ENCODE measurements at places on chromosomes 1 and 21.

DNA sequence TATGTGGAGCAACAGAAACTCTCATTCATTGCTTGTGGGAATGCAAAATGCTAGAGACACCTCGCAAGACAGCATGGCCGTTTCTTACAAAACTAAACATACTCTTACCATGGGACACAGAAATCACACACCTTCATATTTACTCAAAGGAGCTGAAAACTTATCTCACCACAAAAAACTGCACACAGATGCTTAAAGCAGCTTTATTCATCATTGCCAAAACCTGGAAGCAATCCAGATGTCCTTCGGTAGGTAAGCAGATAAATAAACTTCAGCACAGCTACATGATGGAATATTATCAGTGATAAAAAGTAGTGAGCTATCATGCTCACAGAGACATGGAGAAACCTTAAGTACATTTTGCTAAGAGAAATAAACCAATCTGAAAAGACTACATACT is 124.3 kb downstream of the RERE start:
- no peak for DNase-seq

DNA sequence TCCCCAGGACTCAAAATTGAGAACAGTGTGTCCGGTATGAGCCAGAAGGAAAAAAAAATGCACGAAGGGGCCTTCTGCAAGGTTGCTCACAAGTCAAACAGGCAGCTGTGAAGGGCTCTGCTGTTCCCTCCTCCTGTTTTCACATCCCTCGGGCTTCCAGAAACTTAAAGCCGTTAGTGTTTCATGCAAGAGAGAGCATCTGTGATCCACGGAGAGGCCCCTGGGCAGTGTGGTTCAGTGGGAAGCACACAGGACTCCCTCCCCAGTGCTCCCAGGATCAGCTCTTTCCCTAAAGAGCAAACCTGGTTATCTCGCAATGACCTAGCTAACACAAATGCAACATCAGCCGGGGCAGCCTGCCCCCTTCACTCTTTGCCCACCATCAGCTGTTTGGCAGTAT is 2.9 kb upstream of the MATN1 start:
- no peak for DNase-seq

DNA sequence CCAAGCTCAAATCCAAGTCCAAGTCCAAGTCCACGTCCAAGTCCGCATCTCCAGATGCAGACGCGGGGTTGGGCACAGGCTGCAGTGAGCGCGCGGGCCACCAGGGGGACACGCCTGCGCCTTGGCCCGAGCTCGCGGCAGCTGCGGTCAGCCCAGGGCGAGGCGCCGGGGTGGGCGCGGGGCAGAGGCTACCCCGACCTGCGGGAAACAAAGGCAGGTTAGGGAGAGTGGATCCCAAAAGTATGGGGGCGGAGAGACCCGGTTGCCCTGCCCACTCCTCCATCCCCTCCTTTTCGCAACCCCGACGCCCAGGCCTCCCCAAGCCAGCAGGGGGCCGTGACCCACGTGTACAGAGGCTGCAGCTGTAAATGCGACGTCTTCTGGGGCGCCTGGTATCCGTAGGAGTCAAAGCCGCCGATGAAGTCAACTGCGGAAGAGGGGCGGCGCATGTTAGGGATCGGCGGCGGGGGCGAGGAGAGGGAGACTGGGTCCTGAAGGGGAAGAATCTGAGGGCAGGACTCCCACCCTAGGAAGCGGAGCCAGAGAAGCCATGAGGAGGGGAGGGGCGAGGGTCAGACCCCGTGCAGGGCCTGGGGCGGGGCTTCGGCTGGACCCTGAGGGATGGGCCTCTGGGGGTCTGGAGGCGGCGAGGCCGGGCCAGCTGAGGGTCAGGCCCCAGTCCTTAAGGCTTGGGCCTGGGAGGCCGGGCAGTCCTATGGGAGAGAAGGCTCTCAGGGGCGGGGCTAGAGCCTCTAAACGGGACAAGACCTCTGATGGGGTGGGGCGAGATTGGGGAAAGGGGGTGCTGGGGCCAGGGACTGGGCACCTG is 58.0 kb downstream of the NKAIN1 start:
- peak; percentile 80 for DNase-seq

- DNase-seq, result no peak
Measured at GRCh38 chr1:8866792-8867415, 11.6 kb downstream of the ENO1 start.

GRCh38 chr1:77538956-77539518 is 143.4 kb downstream of the ZZZ3 start:
- peak; percentile 63 for DNase-seq

- DNase-seq, result no peak
Measured at GRCh38 chr1:192958871-192959270, 100.3 kb downstream of the UCHL5 start.

- no peak for DNase-seq
Measured at GRCh38 chr1:10337436-10337835, 61.4 kb upstream of the PGD start.

- no peak for DNase-seq
Measured at GRCh38 chr1:57064379-57065140, 98.7 kb upstream of the C8B start.

DNA sequence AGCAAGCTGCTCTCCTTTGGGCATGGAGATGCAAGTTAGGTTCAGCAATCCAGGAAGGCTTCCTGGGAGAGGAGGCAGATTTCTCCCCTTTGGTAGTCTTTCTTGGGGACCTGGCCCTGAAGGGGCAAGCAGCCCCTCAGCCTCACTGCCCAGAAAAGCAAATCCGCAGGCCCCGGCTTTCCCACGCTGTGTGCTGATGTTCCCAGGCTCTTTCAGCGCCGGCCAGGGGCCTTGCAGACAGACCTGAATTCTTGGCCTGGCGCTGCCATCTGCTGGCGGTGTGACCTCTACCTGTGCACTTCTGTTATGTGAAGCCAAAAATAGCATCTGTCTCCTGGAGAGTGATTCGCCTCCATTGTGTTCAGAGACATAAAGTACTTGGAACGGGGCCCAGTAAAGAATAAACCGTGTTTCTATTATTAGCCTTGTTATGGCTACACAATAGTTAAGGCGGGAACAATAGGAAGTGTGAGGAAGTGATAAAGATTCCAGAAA is 64.8 kb downstream of the ALPL start:
- no peak for DNase-seq

GRCh38 chr1:4734791-4735190 is 80.4 kb downstream of the AJAP1 start:
- no peak for DNase-seq

DNA sequence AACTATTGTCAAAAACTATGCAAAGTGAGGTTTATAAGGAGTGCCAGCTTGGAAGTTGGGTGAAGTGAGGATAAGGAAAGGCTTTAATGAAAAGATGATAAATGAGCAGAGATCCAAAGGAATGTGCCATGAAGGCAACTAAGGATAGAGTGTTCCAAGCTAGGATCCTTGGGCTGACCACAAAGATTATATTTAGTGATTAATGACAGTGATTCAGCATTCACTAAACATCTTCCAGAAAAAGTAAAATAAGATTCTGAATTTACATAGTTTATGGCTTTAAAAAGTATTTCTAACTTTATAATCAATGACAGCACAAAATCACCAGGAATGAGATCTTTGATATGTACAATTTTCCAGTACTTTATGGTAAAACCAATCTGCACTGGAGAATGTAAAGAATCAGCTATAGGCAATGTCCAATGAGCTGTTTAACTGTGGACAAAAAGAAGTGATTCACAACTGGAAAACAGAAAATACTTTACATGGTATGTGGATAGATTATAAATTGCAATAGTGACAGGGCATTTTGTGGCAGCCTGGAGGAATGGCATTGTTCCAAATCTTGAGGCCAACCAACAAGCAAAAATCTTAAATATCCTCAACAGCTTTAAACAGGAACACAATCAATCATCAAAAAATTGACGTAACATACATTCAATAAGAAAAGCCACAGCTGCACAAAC is 91.2 kb upstream of the KCTD3 start:
- DNase-seq, result no peak

DNA sequence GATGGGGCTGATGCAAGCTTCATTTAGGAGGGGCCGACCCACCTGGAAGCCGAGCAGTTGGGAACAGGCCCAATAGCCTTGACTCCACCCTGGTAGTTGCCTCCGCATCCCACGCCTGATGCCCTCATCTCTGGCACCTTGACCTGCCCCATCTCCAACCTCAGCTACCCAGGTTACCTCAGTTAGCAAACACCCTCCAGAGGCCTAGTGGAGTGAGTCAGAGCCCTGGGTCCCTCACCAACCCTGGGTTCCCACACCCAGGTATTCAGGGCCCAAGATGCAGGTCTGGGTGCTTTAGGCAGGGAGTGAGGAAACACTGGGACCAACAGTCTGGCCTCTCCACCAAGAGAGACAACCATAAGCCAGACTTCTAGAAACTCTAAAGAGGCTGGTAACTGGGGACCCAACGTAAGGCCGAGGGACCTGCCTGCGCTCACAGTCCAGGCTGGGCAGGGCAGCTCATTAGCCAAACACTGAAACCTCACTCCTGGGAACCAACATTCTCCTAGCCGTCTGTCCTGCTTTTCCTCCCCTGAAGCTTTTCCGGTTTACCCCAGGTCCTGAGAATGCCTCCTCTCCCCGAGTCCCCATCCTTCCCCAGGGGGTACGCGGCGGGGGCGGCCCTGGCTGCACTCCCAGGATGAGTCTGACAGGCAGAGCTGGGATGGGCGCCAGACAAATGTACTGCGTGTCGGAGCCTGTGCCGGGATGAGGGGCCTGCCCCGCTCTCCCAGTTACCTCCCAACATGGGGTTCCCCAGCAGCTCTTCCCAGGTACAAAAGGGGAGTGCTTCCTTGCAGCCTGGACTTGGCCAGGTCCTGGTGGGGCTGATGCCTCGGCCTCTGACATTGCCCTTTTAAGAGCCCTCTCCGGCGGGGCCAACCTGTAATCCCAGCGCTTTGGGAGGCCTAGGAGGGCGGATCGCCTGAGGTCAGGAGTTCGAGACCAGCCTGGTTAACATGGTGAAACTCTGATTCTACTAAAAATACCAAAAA is 8.9 kb upstream of the CELSR2 start:
- no peak for DNase-seq

GRCh38 chr1:212414328-212415106 is at the start of gene PACC1:
PACC1 (minus strand) TSS chr1:212414886; CDS start chr1:212414757, 129 bp downstream.
- DNase-seq, result peak; percentile 97

GRCh38 chr1:230167419-230167852 is 100.4 kb downstream of the GALNT2 start:
- DNase-seq, result peak; percentile 56

DNA sequence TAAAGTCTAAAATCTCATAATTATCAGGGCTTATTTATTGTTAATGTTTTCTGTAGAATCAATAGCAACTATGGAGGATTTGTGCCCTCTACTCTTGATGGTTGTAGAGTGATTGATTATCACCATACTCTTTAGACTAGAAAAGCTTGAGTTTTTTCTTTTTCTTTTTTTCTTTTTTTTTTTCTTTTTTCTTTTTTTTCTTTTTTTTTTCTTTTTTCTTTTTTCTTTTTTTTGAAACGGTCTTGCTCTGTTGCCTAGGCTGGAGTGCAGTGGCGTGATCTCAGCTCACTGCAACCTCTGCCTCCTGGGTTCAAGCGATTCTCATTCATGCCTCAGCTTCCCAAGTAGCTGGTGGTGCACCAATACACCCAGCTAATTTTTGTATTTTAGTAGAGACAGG is 29.7 kb downstream of the TOR1AIP1 start:
- no peak for DNase-seq

- no peak for DNase-seq
Measured at GRCh38 chr1:7628273-7628672, 142.8 kb upstream of the VAMP3 start.

GRCh38 chr1:89666640-89667039 is 33.7 kb downstream of the LRRC8C start:
- DNase-seq, result no peak

Data from GM20000 (cell line).